ENCODE measurements at places on chromosomes 4 and X.

DNA sequence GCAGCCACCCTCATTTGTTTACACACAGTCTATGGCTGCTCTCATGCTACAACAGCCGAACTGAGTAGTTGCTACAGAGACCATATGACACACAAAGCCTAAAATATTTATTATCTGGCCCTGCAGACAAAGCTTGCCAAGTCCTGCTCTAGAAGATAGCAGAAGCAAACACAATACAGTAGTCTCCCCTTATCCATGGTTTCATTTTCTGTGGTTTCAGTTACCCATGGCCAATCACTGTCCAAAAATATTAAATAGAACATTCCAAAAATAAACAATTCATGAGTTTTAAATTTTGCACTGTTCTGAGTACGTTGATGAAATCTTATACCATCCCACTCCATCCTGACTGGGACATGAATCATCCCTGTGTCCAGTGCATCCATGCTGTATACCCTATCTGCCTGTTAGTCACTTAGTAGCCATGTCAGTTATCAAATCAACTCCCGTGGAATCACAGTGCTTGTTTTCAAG lies 40.2 kb upstream of the ZNF81 start:
- DNase-seq = peak; percentile 68

DNA sequence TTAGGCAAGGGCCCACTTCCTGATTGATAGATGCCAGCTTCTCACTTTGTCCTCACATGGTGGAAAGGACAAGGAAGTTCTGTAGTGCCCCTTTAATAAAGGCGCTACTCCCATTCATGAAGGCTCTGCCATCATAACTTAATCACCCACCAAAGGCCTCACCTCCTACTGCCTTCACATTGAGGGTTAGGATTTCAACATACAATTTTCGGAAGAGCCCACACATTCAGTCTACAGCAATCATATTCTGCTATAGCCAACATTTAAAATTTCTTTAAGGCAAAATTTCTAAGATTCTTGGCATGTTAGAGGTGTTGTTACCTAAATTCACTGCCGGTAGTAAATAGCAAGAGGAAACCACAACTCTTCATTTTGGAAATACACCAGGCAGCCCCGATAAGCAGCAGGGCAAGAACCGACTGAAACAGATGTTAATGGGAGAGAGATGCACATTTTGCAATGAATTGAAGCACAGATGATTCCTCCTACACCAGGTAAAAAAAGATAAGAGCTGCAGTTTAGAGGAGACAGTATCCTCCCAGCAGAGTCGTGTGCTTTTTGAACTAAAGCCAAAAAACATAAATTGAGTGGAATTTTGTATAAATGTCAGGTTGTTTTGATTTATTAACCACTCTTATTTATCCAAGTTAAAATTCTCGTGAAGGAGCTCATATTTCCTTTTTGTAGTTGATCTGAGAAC lies 594.9 kb downstream of the KCTD8 start:
- no peak for DNase-seq

DNA sequence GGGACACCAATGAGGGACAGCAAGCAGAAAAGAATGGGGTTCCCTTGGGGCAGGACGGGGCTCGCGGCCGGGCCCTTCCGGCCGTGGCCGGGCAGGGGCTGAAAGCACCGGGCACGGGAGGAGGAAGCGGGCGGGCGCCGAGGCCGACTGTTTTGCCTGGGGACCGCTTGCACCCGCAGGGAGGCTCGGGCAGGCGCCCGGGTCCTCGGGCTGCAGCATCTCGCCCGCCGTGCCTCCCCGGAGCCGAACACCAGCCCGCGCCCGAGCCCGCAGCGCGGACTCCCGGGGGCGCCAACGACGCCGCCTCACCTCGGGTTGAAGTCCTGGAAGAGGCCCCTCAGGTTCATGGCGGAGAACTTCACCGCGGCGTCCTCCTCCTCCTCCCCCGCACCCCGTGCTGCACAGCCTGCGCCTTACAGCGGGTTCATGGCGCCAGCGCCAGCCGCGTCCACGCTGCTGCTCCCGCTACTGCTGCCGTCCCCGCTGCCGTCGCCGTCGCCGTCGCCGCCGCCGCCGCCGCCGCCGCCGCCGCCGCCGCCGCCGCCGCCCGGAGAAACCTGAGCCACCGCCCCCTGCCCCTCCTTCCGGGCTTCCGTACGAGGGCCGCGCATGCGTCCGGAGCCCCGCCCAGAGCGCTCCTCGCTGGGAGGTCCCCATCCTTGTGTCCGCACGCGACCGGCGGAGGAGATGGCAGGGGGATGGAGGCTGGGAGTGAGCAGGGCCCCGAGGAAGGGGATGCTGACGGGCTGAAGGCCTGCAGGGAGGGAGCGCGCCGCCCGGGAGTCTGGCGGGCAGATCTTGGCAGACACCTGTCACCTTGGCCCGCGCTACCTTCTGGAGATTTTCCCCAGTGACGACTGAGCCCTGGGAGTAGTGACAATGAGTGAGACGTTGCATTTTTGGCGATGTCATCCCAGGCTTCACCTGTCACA lies at the start of gene TMEM185A:
Gene TMEM185A, minus strand, starts transcription at position 559 of the 932 bp plus-strand sequence. Its CDS starts 212 bp downstream, at position 347.
- DNase-seq = peak; percentile 67

DNA sequence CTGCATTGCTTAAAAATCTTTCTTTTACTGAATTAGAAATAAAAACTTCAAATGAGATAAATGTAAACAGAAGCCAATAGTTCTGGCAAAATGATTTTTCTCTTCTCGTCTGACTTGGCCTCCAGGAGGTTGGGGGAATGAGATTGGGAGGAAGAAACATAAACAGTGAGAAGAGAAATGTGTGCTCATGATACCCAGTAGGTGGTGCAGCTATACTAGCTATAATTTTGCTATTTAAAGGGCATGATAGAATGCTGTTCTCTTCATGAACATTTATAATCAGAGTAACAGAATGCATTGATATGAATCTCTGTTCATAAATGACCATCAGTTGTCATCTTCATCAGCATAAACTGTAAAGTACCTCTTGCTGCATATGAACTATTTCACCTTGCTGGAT lies 85.5 kb downstream of the TACR3 start:
- DNase-seq = peak; percentile 19

GRCh38 chr4:84952004-84952403 lies 14.5 kb downstream of the WDFY3 start:
- DNase-seq = peak; percentile 71

DNA sequence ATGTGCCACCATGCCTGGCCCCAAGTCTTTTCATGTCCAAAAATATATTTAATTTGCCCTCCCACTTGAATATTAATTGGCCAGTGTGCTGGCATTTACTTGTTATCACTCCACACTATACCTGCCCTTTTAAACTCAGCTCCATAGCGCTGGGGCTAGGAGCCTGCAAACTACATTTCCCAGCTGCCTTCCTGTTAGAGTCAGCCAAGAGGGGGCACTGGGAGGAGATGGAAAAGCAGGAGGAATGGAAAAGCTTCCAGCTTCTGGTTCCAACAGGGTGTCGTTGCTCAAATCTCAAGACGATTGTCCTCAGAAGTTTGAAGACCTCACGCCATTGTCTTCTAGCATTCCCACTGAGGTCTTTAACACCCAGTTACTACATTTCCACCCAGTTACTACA lies 315.5 kb downstream of the BCOR start:
- no peak for DNase-seq

DNA sequence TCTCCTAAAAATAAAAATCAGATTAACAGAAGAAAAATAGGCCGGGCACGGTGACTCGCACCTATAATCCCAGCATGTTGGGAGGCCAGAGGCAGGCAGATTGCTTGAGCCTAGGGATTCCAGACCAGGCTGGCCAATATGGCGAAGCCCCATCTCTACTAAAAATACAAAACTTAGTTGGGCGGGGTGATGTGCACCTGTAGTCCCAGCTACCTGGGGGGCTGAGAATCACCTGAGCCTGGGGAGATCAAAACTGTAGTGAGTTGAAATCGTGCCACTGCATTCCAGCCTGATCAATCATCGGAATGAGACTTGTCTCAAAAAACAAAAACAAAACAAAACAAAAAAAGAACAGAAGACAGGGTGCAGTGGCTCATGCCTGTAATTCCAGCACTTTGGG lies 32.8 kb upstream of the NOCT start:
- DNase-seq = no peak

- no peak for DNase-seq
Observed at GRCh38 chr4:185144601-185145240, 1.7 kb downstream of the SLC25A4 start.

- DNase-seq = no peak
Observed at GRCh38 chr4:8831221-8832112, 40.2 kb downstream of the HMX1 start.

DNA sequence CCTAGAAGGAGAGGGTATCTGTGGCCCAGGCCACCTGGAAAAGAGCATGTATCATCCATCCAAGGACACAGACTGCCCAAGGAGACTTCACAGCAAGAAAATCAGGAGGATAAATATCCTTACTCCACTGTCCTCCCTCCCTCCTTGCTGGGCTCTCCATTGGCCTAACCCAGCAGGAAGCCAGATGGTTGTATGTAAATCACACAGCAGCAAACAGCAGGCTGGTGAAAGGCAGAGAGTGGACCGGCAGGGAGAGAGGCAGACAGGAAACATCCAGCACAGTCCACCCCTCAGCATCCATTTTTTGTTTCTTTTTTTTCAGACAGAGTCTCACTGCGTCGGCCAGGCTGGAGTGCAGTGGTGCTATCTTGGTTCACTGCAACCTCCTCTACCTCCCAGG lies 17.5 kb downstream of the TXK start:
- DNase-seq = no peak

DNA sequence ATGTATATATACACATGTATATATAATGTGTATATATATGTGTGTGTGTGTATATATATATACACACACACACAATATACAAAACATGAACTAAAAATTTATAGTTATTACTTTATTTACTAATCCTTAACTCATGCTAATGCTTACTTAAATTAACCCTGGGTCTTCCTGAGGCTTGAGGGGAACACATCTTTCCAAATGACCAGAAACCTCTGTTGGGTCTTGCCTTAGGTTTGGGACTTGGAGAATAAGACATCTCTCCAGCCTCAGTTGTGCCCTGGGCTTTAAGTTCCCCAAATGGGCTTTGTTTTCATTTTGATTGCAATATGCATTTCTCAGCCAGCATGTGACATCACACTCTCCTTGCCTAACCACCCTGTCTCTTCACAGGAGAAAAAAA lies 7.7 kb downstream of the GEMIN8 start:
- DNase-seq = no peak

GRCh38 chr4:181046809-181047208 lies 1196.4 kb upstream of the TENM3 start:
- DNase-seq = no peak

DNA sequence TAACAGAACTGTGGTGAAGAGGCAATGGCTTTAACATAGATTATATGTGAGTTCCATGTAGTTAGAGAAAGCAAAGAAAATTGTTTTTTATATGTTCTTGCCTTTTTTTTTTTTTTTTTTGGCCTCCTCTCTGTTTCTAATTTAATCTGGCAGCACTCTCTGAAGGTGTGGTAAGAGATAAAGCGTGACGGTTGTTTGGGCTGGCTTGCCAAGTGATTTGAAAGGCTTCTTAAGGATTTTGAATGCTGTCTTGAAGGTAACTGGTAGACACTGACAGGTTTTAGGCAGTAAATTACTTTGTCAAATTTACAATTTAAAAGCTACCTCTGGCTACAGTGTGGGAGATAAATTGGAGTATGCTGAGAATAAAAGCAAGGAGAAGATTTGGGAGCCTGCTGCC lies 269.3 kb upstream of the HS3ST1 start:
- no peak for DNase-seq

GRCh38 chrX:108732630-108733321 lies 3.6 kb downstream of the IRS4 start:
- no peak for DNase-seq

- DNase-seq = no peak
Observed at GRCh38 chrX:88526385-88526784, 220.6 kb upstream of the CPXCR1 start.

DNA sequence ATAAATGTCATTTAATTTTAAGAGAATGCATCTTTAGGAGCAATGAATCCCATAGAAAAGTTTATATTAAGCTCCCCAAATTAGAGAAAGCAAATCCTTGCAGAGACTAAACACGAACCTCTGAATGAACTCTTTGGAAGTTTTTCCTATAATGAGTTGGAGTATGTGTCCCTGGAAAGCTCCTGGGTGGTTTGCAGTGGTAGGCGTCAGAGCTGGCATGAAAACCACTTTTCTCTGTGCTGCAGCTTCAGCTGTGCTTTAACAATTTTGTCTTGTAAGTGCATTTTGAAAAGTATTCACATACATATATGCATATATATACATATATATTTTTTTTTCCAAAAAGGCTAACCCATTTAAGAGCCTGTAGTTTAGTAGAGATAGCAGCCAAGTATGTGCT lies 148.7 kb upstream of the TBC1D9 start:
- no peak for DNase-seq

- no peak for DNase-seq
Observed at GRCh38 chr4:47659342-47659741, 174.3 kb downstream of the ATP10D start.

GRCh38 chr4:151430740-151431457 lies 21.9 kb downstream of the FHIP1A start:
- DNase-seq = no peak

- no peak for DNase-seq
Observed at GRCh38 chr4:166064721-166065120, 191.7 kb downstream of the TLL1 start.

DNA sequence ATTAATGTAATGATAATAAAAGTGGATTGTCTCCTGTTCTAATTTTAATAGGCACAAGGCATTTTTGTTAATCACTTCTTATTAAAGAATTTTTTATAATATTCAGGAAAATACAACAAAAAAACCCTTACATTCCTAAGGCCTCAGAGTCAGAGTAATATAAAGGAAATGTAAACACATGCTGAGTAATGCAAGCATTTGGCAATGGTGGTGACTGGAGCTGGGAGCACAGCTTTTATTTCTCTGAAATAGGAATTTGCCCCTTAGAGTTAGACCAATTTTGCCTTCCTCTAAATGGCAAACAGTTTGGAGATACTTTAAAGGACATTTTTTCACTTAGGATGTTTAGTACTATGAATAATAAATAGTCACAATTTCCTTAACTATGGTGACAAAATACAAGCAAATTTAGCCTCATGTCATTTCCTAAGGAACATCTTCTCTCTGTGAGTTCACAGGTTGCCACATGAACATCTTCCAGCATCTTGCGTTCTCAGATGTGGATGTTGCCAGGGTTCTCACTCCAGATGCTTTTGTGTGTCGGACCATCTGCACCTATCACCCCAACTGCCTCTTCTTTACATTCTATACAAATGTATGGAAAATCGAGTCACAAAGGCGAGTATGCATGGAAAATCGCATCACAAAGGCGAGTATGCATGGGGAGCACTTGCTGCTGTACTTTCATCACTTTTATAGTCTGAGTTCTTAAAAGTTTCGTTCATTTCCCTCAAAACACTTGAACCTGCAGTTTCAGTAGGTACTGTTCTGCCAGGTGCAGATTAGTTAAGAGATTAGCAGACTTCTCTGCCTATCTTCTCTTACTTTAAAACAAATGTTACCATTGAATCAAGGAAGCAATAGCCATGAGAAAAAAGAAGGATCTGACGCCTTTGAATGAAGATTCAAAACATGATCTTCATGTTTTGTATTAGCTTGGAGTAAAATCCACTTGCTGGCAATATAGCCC lies 15.9 kb upstream of the F11 start:
- peak; percentile 51 for DNase-seq

GRCh38 chr4:99859618-99860017 lies 34.6 kb downstream of the LAMTOR3 start:
- no peak for DNase-seq
